Forelimb muscle (tissue), 1 donor: ENCODE measurements at places on chromosomes 5 and 9.

DNA sequence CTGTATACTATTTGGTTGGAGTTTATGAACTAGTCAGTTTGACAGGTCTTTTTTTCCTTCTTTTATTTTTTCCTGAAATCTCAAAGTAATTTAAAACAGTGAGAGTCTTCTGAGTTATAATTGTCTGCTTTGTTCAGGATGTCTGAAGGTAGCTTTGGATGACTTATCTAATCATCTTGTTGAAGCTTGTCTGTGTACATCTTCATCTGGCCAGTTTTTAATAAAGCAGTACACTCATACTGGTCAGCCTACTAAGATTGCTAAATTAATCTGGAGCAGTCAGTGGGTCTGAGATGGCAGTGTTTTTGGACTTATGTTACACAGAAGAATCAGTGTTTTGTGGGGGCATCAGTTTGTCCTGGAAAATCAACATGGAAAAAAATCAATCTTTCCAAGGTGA, 482.4 kb downstream of the CDH10 start:
- DNase-seq = no peak

DNA sequence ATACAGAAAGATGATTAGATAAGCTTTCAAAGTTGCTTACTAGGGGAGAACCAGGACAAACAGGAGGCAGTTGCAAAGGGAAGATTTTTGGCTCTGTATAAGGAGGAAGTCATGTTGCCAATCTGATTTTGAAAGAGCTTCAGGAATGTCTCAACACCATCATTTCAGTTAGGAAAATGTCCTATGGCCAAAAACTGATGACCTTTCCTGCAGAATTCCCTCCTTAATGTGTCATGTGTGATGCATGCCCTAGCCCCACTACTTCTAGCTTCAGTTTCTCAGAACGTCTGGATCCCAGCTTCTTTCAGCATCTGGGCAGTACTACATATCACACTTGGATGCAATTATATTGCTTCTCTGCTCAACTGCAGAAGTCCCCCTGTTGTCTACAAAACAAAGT, 211.5 kb upstream of the NREP start:
- DNase-seq = peak; percentile 35

DNA sequence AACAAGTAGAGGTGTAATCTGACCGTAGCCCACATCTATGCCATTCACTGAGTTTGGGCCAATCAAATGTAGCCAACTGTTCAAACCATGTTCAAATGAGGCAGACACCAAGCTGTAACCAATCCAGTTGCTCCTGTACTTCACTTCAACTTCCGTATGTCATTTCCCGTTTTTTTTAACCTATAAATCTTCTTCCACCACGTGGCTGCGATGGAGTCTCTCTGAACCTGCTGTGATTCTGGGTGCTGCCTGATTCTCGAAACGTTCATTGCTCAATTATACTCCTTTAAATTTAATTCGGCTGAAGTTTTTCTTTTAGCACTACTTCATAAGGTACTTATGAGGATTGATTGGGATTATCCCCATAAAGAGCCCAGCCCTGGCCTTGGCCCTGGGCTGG, 179.7 kb downstream of the PIK3R1 start:
- no peak for DNase-seq

GRCh38 chr5:43314724-43315123, 1.5 kb upstream of the HMGCS1 start:
- no peak for DNase-seq
